Spleen (tissue), 13 donors: ENCODE measurements at places on chromosomes 2 and 18. TPM values are rescaled to one million over a fixed set of nuclear protein-coding genes. Genes with fewer than 3 reads are reported as not detected.

CD8B2 gene
- not detected for total RNA-seq

SP9 gene
- total RNA-seq: not detected

C18orf54 gene
- 3.6 TPM for total RNA-seq

CNPPD1 gene
- total RNA-seq: 80.1 TPM

FBLN7 gene
- 6.5 TPM for total RNA-seq

SH3RF3 gene
- total RNA-seq: 7.1 TPM

UCN gene
- total RNA-seq: 2.1 TPM

TPO gene
- total RNA-seq: 86.2 TPM

SRSF7 gene
- 156 TPM for total RNA-seq

GBX2 gene
- not detected for total RNA-seq

ARHGEF33 gene
- 2.0 TPM for total RNA-seq
